Activated CD8-positive, alpha-beta memory T cell treated with anti-CD3 and anti-CD28 coated beads for 1 hour (primary cell): ENCODE measurements at places on chromosomes 5 and 9.

DNA sequence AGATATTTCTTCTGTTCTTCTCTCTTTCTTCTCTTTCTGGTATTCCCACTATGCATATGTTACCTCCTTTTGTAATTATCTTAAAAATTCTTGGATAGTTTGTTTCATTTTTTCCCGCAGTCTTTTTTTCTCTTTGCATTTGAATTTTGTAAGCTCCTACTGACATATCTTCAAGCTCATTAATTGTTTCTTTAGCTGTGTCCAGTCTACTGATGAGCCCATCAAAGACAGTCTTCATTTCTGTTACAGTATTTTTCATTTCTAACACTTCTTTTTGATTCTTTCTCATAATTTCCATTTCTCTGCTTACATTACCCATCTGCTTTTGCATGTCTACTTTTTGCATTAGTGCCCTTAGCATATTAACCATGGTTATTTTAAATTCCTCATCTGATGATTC, 44.7 kb upstream of the UNC5A start:
- DNase-seq, result no peak

DNA sequence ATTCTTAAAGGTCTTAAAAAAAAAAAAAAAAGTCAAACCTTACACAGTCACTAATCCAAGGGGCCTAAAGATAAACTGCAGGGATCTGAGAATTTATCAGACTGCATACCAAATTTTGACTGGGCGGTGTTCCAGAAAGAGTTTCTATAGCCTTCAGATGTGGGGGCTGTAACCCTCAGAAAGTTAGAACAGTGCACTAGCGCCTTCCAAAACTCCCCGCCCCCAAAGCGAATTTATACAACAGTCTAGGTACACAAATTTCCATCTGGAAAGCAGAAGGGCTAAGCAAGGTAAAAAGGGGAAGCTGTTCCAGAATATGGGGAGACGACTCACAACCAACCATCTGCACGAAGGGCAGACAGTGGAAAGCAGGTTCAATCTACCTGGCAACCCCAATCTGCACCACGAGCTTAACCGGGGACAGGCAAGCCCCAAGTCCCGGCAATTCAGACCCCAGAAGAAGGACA, 813 bp downstream of the ERMP1 start:
- no peak for DNase-seq

DNA sequence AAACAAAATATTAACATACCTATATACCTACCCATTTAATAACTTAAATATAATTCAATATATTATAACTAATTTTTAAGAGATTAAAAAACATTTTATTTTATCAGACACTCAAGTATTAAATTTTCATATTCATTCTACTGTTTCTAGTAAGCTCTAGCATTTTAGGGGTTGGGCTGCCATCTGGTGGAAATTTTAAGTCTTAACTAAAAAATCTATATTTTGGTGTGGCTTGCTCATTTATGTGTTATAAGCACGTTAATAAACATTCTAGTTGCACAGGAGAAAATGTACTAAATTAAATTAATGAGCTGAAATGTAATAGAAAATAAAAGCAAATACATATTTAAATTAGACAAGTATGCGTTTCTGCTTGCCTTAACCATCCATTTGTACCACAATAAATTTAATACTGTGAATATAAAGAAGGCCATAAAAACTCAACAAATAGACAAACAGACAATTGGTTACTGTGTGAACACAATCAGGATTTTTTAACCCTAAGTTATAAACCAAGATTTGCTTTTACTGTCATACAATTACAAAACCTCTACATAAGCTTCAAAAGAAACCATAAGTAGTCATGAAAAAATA, 1728.3 kb upstream of the CDH9 start:
- DNase-seq, result no peak

GRCh38 chr9:87236546-87236945, 261.1 kb upstream of the DAPK1 start:
- no peak for DNase-seq

- no peak for DNase-seq
These were observed 164.1 kb downstream of the CFAP90 start for GRCh38 chr5:7686794-7687193.

GRCh38 chr5:112960315-112960714, 16.3 kb upstream of the DCP2 start:
- DNase-seq, result no peak

- no peak for DNase-seq
These were observed 234.4 kb upstream of the MPDZ start for GRCh38 chr9:13513716-13514444.

DNA sequence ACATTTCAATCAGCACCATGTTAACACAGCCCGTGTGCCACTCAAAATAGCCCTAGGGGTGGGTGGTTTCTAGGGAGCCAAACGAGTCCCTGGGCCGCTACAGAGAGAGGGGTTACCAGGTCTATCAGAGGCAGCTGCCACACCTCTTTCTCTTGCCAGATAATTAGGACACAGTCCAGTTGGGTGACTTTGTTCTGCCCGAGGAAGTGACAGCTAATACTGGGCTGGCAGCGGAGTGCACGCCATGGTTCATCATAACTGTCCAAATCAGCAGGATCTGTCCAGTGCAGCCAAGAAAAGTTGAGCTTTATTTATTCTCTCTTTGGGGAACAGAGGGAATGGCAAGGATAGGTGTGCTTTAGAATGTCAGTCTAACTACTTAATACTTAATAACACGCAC, 583.8 kb downstream of the BRINP1 start:
- no peak for DNase-seq

GRCh38 chr5:65926893-65927292, 518 bp downstream of the ERBIN start:
- no peak for DNase-seq

GRCh38 chr5:109853377-109853776, 163.7 kb downstream of the MAN2A1 start:
- DNase-seq, result no peak

DNA sequence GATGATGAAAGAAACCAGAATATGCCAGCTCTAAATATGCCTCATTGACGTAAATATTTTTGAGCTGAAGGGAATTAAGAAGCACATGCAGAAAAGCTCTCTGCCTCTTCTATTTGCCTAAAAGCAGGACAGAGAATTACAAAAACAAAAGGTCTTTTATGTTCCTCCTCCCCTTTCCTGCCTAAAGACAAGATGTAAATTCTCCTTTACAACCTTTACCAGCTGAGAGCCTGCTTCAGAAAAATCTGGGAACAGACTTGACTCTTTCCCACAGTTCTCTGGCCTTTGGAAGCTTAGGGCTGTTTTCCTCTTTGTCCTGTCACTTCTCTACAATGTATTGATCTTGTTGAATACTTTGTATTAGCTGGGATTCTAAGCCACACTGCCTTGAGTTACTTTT, 199.7 kb downstream of the TMC1 start:
- no peak for DNase-seq

DNA sequence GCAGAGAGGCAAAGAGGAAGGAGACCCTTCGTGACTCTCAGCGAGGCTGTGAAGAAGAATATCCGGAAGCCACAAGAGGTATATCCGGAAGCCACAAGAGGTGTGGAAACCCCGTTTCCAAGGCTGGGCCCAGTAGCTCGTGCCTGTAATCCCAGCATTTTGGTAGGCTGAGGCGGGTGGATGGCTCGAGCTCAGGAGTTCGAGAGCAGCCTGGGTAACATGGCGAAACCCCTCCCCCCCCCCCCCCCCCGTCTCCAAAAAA, 612 bp upstream of the BBLN start:
- no peak for DNase-seq

GRCh38 chr9:112443200-112443599, 43.4 kb upstream of the KIAA1958 start:
- DNase-seq, result no peak

GRCh38 chr9:14719231-14719923, 3.2 kb downstream of the CER1 start:
- no peak for DNase-seq

- DNase-seq, result no peak
These were observed 5.3 kb downstream of the GPR151 start for GRCh38 chr5:146510559-146511125.

GRCh38 chr5:5587474-5587873, 165.0 kb downstream of the ICE1 start:
- no peak for DNase-seq

- no peak for DNase-seq
These were observed 43.0 kb downstream of the FXN start for GRCh38 chr9:69078581-69078980.

DNA sequence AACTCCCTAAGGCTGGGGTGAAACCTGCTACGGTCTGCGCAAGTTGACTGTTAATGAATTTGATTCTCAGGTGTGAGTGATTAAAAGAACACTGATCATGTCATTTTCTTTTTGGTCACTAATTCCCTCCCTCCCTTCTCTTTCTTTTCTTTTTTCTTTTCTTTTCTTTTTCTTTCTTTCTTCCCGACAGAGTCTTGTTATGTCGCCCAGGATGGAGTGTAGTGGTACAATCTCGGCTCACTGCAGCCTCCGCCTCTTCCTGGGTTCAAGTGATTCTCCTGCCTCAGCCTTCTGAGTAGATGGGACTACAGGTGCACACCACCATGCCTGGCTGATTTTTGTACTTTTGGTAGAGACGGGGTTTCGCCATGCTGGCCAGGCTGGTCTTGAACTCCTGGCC, 2.6 kb downstream of the ANXA1 start:
- DNase-seq, result no peak

DNA sequence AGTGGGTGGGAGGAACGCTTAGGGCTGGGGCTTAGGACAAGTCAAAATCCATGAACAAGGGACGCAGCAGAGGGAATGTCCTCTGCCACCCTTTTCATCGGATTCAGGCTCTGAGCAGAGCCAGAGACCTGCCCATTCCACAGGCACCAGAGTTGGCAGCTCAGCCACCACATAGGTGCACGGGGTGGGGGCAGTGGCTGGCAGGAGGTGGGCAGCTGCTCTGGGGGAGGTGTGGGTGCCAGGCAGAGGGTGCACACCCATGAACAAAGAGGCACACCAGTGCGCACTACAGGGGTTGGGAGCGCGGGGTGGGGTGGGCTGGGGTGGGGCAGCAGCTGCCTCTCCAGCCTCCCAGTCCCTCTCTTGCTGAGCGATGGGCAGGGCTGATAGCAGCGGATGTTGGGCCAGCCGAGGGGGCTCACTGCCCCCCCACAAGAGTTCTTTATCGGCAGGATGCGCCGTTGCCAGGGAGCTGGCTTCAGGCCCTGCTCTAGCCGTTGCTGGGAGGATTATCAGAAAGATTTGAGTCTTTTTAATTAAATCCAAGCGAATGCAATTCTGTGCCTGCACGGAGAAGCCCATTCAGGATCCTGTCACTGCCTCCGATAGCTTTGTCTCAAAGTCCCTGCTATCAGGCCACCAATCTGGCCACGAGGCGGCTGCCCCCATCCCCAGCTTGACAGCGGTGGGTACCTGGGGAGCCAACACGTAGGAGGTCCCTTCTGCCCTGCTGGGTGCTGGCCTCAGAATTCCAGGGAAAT, 64.3 kb upstream of the LMX1B start:
- no peak for DNase-seq

GRCh38 chr5:150809363-150809762, 30.8 kb downstream of the SMIM3 start:
- no peak for DNase-seq

DNA sequence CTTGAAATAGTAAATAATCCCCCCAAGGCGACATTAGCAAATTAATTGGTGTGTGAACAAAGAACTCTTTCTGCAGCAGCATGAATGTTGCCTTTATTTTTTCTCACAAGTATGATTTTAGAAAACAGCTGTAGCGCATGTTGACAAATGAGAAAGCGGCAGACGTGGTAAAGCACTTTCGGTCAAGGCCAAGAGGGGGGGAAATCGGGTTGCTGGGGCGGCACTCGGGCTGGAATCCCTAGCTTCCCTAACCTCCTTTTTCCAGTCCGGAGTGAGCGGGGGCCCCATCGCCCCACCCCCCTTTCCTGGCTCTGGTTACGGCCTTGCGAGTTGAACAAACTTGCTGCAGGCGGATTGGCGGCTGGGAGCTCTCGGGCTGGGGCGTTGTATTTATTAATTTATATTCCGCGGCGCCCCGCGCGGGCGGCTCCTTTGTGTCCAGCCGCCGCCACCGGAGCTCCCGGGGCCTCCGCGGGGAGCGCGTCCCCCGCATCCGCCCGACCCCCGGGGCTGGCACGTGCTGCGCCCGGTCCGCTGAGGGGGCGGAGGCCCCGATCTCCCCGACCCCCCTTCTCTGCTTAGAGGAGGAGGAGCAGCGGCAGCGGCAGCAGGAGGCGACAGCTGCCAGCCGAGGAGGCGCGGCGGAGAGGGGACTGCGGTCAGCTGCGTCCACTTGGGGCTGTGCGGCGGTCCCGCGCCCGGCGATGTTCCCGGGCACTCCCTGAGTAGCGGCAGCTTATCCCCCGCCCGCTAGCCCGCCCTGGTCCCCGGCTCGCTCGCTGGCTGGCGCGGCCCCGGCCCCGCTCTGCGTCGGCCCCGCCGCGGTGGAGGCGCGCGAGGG, at the start of gene RHOBTB3:
Gene RHOBTB3, plus strand, starts transcription at position 607 of the 841 bp plus-strand sequence. CDS start 347 bp downstream, outside the sequence.
- no peak for DNase-seq

- no peak for DNase-seq
These were observed 31.8 kb downstream of the PTGES start for GRCh38 chr9:129720865-129721545.

GRCh38 chr9:122991370-122991830, 42.1 kb upstream of the GPR21 start:
- DNase-seq, result no peak

DNA sequence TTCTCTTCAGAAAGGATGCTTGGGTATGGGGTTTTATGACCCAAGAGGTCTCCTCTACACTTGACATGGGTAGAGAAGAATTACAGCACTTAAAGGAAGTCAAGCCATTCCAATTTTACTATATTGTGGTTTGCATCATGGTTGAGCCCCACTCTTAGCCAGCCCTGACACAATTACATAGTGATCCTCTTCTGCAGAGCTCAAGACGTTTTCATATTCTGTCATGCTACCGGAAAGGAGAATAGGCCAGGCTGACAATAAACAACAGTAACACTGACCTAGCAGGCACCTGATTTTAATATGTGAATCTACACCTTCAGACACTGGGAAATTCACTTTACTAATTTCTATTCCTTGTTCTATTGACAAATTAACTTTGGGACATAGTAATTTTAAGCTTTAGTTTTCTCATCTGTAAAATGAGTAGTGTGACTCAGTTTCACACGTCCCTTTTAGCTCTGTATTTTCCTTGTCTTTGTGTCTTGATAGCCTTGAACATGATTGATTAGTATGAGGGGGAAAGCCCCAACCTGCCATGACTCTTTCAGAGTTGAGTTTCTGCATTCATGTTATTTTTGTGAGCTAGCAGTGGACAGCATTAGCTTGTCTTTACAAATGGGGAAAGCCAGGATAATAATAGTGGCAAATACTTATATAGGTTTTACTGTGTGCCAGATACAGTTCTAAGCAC, 83.8 kb downstream of the SV2C start:
- no peak for DNase-seq

GRCh38 chr5:135100011-135100410, 66.0 kb upstream of the PITX1 start:
- DNase-seq, result no peak
